ENCODE measurements at places on chromosomes 7 and 10.

GRCh38 chr7:100089458-100090196 lies 858 bp downstream of the COPS6 start:
- DNase-seq = no peak

DNA sequence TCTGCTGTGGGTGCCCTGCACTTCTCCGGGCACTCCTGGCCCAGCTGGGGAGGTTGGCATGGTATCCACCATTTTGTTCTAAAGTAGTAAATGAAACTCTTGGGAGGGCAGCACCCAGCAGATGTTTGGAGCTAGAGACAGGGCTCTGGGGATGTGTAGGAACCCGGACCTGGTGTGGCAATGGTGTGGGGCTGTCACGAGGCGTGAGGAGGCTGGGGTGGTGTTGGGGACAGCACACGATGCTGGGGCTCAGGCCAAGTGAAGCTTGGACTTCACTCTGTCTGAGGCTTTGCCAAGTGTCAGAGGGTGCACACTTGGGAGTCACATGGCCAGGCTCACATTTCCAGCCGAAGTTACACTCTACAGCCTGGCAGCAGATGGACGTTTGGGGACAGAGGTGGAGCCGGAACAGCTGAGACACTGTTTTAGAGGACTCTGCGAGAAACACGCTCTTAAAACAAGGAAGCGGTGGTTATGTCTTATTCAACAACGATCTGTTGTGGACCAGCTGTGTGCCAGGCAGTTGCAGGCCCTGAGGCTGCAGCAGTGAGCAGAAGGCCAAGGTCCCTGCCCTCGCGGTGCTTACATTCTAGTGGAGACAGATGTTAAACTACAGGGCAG lies 118.2 kb downstream of the CUX1 start:
- no peak for DNase-seq

DNA sequence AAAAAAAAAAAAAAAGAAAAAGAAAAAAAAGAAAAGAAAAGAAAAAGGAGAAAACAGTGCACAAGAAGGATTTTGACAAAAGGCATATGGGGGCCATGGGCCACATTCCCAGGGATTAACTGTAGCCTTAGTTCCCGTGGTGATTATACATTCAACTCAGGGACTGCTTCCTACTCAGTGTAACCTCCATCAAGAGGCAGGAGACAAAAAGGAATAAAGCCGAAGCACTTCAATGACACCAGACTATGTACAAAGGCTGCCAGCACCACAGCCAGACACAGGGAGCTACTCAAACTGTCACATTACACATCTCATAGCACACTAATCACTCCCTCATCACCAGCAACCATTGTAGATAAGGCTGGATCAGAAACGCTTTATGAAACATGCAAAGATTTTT lies 5.1 kb upstream of the PMPCB start:
- DNase-seq = no peak

DNA sequence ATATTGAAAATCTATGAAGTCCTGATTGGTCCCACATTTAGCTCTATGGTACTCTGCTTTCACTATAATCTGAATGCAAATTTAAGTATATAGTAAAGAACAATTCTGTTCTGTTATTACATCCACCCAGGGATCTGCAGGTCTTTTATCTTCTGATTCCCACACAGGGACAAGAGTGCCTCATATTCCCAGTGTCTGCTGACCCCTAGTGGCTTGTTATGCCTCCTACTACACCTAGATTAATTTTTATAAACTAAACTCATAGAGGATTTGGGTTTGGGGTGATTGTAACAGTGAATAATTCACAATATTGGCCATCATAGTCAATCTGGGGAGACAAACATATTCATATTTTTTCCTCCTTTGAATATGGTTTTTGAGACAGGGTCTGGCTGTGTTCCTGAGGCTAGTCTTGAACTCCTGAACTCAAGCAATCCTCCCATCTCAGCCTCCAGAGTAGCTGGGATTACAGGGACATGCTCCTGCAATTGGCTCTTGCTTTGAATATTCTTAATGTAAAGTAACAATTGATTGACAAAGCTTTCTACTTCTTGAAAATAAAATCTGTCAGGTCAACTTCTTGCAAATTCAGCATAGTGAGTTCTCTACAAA lies 282.1 kb downstream of the KCND2 start:
- no peak for DNase-seq

GRCh38 chr10:23980094-23980493 lies 228.8 kb upstream of the KIAA1217 start:
- DNase-seq = no peak

- DNase-seq = no peak
Measured at GRCh38 chr7:27101171-27101956, 1.1 kb downstream of the HOXA2 start.

- DNase-seq = no peak
Measured at GRCh38 chr10:51108406-51108805, 34.1 kb downstream of the PRKG1 start.

DNA sequence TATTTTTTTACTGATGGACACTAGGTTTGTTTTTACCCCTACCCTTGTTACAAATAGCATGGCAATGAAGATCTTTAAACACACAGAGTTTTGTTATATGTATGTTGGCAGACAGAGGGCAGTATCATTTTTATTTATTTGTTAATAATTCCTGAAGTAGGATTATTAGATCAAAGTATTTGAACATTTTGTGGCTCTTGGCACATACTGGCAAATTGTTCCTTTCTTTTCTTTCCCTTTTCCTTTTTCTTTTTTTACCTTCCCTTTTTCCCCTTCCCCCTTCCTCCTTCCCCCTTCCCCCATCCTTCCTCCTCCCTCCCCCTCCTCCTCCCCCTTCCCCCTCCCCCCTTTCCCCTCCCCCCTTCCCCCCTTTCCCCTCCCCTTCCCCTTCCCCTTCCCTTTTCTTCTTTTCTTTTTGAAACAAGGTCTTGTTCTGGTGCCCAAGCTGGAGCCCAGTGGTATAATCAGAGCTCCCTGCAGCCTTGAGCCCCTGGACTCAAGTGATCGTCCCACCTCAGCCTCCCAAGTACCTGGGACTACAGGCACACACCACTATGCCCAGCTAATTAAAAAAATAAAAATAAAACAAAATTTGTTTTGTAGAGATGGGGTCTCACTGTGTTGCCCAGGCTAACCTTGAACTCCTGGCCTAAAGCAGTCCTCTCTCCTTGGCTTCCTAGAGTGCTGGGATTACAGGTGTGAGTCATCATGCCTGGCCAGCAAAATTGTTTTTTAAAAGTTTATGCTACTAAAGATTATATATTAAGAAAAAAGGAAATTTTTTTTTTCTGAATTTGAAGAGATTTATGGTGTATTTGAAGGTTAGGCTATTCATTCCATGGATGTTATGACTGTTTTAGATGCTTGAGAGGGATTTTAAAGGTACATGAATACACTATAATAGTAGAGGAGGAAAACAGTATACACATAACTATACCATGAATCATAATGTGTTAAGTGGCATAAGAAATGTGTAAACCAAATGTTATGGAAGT lies 39.3 kb downstream of the SEPTIN7 start:
- DNase-seq = no peak

- DNase-seq = no peak
Measured at GRCh38 chr7:68601826-68602225, 996.4 kb upstream of the AUTS2 start.

DNA sequence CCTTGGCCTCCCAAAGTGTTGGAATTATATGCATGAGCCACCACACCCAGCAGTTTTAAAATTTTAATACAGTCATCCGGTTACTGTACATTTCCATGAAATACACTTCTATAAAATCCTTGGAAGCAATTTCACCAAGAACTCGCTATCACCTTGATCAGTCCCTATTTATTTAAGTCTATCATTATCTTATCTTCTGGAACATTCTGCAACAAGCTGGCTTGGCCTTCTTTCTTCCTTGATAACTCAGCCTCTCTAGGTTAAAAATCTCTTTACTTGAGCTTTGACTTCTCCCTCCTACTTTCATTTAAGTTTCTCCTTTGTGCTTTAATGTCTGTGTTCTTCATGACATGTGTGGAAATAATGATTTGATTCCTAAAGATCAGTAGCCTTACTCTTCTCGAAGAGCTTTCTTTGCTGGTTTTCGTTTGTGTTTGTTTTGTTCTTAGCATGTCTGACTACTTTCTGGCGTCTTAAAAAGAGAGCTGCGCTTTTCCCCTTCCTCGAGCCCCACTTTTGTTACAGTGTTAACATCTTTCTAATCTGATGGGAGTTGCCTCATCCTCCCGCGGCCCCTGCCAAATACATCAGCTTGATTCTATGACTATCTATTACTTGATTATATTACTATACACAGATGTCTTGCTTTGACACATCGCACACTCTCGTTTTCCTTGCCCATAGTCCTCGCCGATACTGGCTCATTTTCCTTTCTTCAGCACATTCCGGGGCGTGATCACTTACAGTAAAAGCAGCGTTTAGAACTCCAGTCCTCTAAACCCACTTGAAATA lies 11.1 kb upstream of the CALML5 start:
- no peak for DNase-seq

GRCh38 chr10:130236711-130237110 lies 100.5 kb downstream of the GLRX3 start:
- no peak for DNase-seq

DNA sequence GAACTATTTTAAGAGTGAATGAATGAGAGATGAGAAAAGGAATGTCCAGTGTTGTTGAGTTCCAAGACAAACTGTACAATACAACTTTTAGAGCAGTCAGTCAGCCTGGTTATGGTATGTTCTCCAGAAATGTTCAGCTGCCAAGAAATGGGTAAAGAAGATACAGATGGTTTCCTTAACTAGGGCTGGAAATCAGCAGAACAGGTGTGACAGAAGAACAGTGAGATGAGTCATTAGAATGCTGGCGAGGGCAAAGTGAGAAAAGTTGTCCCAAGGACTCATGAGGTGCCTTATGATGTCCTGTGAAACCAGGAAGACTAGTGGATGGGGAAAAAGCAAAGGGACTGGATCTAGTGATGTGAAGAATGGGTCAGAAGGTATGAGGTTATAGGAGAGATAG lies 20.8 kb upstream of the SEPTIN7 start:
- no peak for DNase-seq

GRCh38 chr10:95467162-95467599 lies 94.0 kb downstream of the SORBS1 start:
- no peak for DNase-seq

DNA sequence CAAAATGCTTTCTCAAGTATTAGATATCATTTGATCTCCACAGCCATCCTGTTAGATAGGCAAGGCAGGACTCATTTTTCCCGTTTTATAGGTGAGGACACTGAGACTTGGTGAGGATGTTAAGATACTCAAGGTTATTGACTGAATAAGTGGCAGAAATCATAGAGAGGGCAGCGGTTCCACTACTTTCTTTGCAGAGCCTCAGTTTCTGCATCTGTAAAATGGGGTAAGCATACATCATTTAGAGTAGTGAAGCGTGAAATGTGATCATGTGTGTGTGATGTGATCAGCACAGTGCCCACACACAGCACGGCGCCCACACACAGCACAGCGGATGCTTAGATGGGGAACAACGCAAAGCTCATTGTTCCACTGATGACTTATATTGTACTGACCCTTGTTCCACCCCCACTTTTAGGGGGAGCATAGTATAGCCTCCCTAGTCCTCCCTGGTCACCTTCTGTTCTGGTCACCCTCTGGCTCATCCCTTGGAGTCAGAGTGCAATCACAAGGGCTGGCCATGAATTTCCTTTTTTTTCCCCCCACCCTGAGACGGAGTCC lies 10.5 kb downstream of the UBTD1 start:
- DNase-seq = no peak

GRCh38 chr10:60883187-60883586 lies 60.8 kb downstream of the RHOBTB1 start:
- DNase-seq = no peak

- no peak for DNase-seq
Measured at GRCh38 chr7:71659622-71660021, 527.7 kb downstream of the GALNT17 start.

DNA sequence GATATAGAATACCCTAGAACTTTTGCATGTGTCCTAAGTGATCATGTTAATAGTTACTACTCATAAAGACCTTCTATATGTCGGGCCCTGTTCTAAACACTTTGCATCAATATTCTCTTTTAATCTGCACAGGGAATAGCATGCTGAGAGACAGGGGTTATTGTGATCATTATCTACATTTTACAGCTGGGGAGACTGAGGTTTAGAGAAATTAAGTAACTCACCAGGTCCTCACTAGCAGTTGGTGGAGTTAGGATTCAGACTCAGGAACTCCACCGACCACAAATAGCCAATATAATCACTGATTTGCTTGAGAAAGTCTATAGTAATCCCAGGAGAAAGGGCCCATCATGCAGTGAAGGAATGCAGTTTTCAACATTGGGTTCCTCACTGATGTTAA lies 111.2 kb upstream of the ADO start:
- no peak for DNase-seq

DNA sequence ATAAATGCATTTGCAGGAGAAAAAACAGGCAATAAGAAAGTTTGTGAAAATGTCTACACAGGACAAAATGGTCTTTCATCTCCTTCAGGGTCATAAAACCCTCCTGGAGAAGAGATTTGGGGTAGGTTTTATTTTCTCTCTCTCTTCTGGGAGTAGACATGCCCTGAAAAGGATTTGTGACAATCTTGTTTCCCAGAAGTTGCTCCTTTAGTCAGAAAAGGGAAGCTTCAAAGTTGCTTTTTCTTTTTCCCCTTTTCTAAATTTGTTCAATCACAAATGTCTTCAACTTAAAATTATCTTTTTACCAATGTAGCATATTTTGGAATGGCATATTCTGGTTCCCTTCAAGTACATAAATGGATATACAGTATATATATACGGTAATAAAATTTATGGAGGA lies 9.4 kb upstream of the ANKRD22 start:
- no peak for DNase-seq

GRCh38 chr7:5429253-5429856 lies 5.7 kb upstream of the TNRC18 start:
- DNase-seq = no peak

Data from stimulated activated CD4-positive, alpha-beta T cell treated with anti-CD3 and anti-CD28 coated beads, Interleukin-12 subunit alpha, Interleukin-12 subunit beta, amount 100 ng/mL, for 48 hours (primary cell).